ENCODE measurements at places on chromosomes 12 and 14. TPM values are rescaled to one million over a fixed set of nuclear protein-coding genes. Genes with fewer than 3 reads are reported as not detected.

GRCh38 chr14:77158882-77159255, 17.3 kb upstream of the ZDHHC22 start:
- no peak overlapping the region for H3K4me3 ChIP-seq
- H3K4me1 ChIP-seq = peaks cover 9% of the 10 kb centered on the region
- no peak for DNase-seq
- H3K36me3 ChIP-seq = no peaks in the 10 kb centered on the region
- peaks cover 38% of the 10 kb centered on the region for H3K27me3 ChIP-seq

DNA sequence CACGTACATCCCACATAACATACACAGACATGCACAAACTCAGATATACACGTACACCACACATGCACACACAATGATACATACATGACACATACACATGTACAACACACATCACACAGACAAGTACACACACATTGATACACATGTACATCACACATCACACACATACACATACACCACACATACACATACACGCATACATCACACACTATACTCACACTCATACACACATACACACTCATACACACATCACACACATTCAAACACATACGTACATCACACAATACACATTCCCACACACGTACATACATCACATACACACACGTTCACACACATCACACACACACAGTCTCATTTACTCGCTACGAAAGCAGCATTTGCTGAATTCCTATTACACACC, 4.5 kb downstream of the ZNF605 start:
- no peaks in the 10 kb centered on the region for H3K27me3 ChIP-seq
- H3K4me3 ChIP-seq = no peak overlapping the region
- H3K4me1 ChIP-seq = peaks cover 17% of the 10 kb centered on the region
- H3K36me3 ChIP-seq = peaks cover 57% of the 10 kb centered on the region
- H3K27ac ChIP-seq = no peak overlapping the region

- no peak for DNase-seq
- H3K36me3 ChIP-seq = no peaks in the 10 kb centered on the region
- H3K4me1 ChIP-seq = no peaks in the 10 kb centered on the region
- H3K27me3 ChIP-seq = no peaks in the 10 kb centered on the region
- no peak overlapping the region for H3K27ac ChIP-seq
- H3K4me3 ChIP-seq = no peak overlapping the region
Observed at GRCh38 chr12:83515306-83516026, 828.8 kb downstream of the TMTC2 start.

DNA sequence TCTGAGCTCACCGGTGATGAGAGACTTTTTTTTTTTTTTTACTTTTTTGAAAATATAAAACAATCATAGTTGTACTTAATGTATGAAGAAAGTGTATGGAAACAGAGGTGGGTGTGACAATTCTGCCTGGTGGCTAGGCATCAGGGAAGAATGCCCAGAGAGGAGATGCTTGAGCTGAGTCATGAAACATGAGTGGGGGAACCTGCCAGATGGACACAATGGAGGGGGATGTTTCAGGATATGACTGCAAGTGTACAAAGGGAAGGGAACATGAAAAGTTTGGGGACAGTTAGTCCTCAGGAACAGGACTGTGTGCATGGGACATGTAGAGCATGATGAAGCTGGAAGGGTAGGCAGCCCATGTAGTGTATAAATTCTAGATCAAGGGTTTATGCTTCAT, 274.2 kb upstream of the E2F7 start:
- peaks cover 7% of the 10 kb centered on the region for H3K27me3 ChIP-seq
- no peak overlapping the region for H3K4me3 ChIP-seq
- peaks cover 9% of the 10 kb centered on the region for H3K4me1 ChIP-seq
- no peak for DNase-seq

- peaks cover 24% of the 10 kb centered on the region for H3K36me3 ChIP-seq
- H3K4me1 ChIP-seq = peaks cover 33% of the 10 kb centered on the region
- H3K4me3 ChIP-seq = no peak overlapping the region
- no peaks in the 10 kb centered on the region for H3K27me3 ChIP-seq
Observed at GRCh38 chr14:71113376-71113775, 206.1 kb downstream of the PCNX1 start.

DNA sequence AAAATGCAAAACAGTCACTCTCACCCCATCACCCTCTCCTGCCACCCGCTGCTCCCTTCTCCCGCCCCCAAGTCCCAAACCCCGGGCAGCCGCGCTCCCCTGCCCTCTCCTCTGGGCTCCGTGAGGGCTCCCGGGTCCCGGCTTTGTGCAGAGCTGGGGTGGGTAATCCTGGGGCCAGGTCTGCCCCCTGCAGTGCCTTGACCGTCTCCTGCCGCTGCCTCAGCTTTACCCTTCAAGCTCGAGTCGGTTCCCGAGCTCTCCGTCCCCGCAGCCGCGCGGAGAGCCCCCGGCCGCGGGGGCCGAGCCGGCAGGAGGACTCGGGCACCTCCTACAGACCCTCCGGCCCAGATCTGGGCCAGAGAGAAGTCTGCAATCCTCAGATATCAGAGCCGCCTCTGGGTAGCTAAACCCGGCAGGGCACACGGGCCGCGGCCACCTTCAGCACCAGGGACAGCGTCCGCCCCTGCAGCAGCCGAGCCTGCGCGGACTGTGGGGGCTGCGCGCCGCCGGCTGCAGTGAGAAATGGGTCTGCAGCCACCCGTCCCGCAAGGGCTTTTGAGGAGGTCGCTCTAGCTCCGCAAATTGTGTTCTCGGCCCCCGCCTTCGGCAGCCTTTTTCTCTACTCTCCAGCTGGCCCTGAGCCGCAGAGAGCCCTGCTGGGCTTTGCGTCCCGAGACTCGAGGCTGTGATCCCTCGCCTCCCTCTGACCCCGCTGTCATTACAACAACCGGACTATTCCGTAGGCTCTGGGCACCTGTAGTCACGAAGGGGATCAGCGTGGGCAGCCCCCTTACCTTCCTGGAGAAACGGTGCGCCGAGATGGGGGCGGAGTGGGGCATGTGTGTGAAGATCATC, 1.2 kb downstream of the PRMT8 start:
- H3K4me3 ChIP-seq = peak overlapping the region; percentile 22
- no peak overlapping the region for H3K27ac ChIP-seq
- peak; percentile 72 for DNase-seq
- H3K36me3 ChIP-seq = no peaks in the 10 kb centered on the region

- peak overlapping the region; percentile 28 for H3K27ac ChIP-seq
- H3K4me1 ChIP-seq = no peaks in the 10 kb centered on the region
- H3K36me3 ChIP-seq = peaks cover 39% of the 10 kb centered on the region
- no peak overlapping the region for H3K4me3 ChIP-seq
Observed at GRCh38 chr12:897386-897785, 52.1 kb downstream of the RAD52 start.

- H3K4me1 ChIP-seq = no peaks in the 10 kb centered on the region
- H3K27me3 ChIP-seq = no peaks in the 10 kb centered on the region
- no peak for DNase-seq
- no peak overlapping the region for H3K4me3 ChIP-seq
- no peak overlapping the region for H3K27ac ChIP-seq
Observed at GRCh38 chr14:106790189-106791036, 1264.0 kb downstream of the TMEM121 start.

Gene PPP1R36
- total RNA-seq = 0.66 TPM

- no peaks in the 10 kb centered on the region for H3K4me1 ChIP-seq
- no peak for DNase-seq
- no peak overlapping the region for H3K4me3 ChIP-seq
- H3K27ac ChIP-seq = no peak overlapping the region
- H3K27me3 ChIP-seq = peaks cover 21% of the 10 kb centered on the region
Observed at GRCh38 chr14:56108057-56108456, 10.2 kb upstream of the PELI2 start.

DNA sequence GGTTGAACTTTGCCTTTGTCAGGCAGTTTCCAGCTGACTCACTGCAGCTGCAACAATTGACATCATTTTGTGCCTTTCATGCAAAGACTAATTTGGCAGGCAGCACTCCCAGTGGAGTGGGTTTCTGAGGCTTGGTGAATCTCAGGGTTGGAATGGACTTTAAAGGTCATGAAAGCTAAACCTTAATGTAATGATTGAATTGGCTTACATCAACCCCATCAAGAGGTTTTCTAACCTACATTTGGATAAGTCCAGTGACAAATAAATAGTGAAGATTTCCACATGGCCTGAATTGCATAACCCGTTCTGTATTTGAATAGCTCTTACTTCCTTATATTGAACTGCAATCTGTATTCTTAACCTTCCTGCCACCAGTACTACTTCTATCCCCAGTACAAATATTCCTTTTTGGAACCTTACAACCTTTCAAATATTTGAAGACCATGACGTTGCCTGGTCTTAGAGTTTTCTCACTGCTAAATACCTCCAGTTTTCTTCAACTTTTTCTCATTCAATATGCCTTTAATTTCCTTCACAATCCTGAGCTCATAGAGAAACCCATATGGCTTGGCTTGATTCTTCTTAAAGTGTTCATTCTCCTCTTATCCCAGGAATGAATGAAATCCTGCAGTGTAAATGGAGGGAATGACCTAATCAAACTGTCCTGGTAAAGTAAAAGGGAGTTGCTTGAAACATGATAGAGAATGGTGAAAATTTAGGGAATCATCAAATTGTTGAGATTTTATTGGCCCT, 168.1 kb upstream of the NOVA1 start:
- DNase-seq = no peak
- no peaks in the 10 kb centered on the region for H3K4me1 ChIP-seq
- H3K36me3 ChIP-seq = no peaks in the 10 kb centered on the region
- no peaks in the 10 kb centered on the region for H3K27me3 ChIP-seq

DNA sequence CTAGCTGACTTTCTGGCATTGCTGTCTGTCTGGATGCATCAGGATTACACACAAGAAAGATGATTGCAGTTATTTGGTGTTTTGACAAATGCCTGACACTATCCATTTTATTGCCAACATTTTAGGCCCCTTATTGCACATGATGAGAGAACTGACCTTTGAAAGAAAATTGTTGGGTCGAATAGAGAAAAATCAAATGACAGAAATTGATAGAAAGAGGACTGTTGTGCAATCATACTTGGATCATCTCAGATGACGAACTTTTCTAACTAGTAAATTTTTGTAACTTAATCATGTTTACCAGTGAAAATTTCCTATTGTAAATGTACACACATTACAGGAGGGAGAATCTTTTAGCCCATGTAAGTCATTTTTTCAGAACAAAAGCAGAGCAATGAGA, 251.5 kb upstream of the USP15 start:
- DNase-seq = no peak
- H3K36me3 ChIP-seq = no peaks in the 10 kb centered on the region
- H3K4me1 ChIP-seq = no peaks in the 10 kb centered on the region
- H3K27ac ChIP-seq = no peak overlapping the region
- H3K27me3 ChIP-seq = peaks cover 3% of the 10 kb centered on the region

DNA sequence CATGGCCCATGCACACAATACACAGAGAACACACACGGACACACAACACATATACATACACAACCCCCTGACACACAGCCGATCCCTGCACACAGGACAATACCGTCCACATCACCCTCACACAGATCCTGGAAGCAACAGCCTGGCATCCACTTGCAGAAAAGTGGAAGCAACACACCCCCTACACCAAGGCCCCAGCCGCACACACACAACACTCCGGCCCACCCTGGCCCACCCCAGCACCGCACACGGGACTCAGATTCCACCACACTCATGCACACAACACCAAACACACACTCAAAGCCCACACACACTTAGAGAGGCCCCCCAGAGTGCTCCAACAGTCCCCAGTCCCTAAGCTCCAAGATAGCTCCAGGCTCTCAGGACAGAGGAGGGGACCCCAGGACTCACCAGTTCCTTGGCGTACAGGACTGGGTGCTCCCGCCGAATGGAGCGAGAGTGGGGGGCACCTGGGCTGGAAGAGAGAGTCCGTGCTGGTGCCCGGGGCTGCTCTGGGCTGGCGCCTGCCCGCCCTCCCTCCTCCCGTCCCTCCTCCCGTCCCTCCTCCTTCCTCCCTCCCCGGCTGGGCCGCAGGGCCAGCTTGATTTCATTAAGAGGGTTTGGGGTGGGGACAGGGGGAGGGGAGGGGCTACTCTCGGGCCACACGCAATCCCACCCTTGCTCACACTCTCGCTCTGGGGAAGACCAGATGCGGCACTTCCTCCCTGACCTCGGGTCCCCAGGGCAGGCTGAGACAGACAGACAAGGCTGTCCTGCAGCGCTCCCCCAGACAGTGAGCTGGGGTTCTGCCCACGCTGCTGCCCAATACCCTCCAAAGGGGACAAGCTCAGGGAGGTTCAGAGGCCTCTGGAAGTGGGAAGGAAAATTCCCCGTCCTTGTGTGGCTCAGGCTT, at the start of gene TMEM119:
TSS of gene TMEM119 (minus strand) at position 526 of the 913 bp plus-strand sequence. CDS start 5,701 bp downstream, outside the sequence.
- H3K4me3 ChIP-seq = no peak within 1 kb of the TSS
- no peaks in the 10 kb centered on the region for H3K27me3 ChIP-seq
- peaks cover 6% of the 10 kb centered on the region for H3K4me1 ChIP-seq
- no peaks in the 10 kb centered on the region for H3K36me3 ChIP-seq
- peak within 1 kb of the TSS; percentile 86 for H3K27ac ChIP-seq

GRCh38 chr12:104933128-104933527, 25.0 kb downstream of the SLC41A2 start:
- no peaks in the 10 kb centered on the region for H3K36me3 ChIP-seq
- no peaks in the 10 kb centered on the region for H3K27me3 ChIP-seq
- no peak overlapping the region for H3K4me3 ChIP-seq
- DNase-seq = no peak
- no peaks in the 10 kb centered on the region for H3K4me1 ChIP-seq

DNA sequence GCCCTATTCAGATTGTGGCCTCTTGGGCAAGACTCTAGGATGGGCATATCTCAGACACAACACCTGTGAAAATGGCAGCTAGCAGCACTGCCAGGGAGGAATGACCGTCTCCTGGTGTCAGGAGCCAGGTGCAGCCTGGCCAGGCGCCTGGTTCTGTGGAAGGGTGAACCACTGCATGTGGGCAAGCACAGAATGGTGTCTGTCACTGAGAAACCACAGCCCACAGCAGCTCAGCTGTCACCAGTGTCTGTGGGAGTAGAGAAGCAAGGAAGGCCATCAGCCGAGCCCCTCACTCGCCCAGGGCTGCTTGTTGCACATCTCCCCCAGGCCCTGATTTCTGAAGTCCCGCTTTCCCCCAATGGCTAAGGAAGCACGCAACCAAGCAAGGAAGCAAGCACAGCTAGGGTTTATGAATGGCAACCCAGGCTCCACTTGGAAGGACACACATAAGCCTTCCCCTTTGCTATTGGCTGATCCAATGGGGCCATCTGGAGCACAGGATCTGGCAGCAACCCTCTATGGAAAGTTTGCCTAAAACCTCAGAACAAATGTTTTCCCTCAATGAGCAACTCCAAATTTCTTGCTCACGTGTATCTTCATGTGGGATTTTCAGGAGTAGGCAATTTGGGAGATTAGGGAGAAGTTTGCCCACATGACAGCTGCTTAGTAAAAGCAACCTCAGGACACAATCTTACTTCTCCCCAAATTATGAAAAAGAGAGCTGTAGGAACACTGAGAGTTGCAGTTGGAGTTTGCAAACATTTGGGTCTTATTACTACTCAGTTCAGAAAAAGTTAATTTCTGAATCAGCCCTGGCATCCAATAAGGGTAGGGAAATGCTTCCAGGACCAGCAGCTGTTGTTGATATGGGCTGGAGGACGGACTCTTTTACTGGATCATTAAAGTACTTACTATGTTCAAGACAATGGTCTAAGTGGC, 44.7 kb downstream of the GPHB5 start:
- no peaks in the 10 kb centered on the region for H3K36me3 ChIP-seq
- H3K4me1 ChIP-seq = peaks cover 1% of the 10 kb centered on the region
- no peak for DNase-seq
- no peaks in the 10 kb centered on the region for H3K27me3 ChIP-seq
